GM04503 (cell line): ENCODE measurements at places on chromosomes 1 and 21.

DNA sequence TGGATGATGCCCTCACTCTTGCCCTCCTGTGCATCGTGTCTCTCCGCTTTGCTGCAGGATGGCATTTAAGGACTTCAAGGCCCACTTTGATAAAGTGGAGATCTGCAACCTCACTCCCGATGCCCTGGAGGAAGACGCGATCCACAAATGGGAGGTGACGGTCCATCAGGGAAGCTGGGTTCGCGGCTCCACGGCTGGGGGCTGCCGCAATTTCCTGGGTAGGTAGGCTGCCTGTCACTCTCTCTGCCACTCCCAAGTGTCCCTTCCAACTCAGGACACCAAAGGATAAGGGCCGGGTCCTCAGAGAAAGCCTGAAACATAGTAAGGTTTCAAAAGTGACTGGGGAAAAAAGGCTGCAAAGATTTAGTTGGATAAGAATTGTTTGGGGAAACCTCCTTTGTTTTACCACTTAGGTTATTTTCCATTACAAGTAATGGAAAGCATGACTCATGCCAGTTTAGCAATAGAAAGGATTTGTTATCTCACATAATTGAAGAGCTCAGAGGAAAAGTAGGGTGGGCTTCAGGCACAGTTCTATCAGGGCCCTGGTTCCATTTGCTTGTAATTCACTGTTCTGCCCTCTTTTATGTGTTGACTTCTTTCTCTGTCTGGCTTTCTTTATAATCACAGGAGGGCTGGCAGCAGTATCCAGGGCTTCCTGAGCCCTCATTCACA, 31.9 kb downstream of the CAPN9 start:
- DNase-seq = no peak

GRCh38 chr1:89701746-89702241, 68.9 kb downstream of the LRRC8C start:
- no peak for DNase-seq

DNA sequence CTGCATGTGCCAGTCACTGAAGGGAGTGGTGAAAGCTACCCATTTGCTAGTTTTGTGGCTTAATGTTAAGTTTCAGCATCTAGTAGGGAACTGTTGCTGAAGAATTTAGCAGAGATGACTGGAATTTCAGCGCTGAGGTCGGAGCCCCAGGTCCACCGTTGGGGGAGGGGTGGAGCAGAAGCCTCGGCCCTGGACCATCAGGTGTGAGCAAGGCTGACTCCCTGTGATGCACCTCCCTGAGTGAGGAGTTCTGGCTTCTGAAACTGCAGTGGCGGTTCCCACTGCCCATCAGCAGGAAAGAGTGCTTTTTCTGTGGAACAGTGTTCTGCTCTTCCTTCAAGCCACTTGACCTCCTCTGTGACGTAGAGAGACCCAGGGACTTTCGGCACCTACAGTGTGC, 1.3 kb downstream of the NOS1AP start:
- DNase-seq = no peak

GRCh38 chr1:233909195-233909594, 4.7 kb downstream of the SLC35F3 start:
- DNase-seq = no peak

- DNase-seq = no peak
These were observed 602.9 kb upstream of the CAMK1G start for GRCh38 chr1:208980605-208981004.

GRCh38 chr1:61183471-61184039, 101.2 kb downstream of the NFIA start:
- no peak for DNase-seq

GRCh38 chr1:42170779-42171621, 6.5 kb upstream of the GUCA2A start:
- no peak for DNase-seq

GRCh38 chr1:101136739-101137138, 100.1 kb upstream of the S1PR1 start:
- DNase-seq = no peak

DNA sequence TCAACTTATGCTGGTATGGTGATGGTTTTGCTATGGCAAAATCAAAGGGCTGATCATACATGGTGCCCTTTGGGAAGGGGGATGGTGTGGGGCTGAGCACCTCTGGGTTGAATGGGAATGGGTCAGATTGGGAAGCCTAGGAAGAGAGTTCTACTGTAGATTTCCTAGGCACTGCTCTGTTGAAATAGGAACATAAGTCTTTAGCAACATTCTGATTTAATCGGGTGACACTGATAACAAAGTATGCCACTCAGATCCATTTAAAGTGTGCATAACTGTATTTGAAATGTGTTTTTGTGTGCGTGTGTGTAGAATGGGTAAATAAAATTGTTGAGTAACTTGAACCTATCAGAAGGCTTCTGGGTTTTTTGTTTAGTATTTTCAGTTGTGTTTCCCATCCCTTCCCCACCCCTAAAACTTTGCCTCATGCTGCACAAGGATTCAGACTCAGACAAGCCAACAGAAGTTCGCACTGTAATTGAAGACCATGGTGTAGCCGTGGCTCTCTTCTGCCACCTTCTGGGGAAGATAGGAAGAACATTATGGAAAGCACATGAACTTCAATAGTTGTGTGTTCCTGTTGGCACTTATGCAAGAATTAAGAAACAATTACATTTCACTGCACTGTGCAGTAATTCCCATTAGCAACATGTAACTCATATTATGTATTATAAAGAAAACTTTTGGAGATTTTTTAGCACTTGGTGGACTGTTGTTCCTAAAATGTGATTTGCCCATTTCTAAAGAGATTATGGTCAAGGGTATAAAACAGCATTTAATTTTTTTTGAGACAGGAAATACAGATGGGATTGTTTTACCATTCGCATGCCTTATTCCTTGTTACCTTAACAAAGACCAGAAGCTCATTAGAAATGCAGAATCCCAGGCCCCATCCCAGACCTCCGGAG, 10.9 kb upstream of the C4BPB start:
- DNase-seq = peak; percentile 42

DNA sequence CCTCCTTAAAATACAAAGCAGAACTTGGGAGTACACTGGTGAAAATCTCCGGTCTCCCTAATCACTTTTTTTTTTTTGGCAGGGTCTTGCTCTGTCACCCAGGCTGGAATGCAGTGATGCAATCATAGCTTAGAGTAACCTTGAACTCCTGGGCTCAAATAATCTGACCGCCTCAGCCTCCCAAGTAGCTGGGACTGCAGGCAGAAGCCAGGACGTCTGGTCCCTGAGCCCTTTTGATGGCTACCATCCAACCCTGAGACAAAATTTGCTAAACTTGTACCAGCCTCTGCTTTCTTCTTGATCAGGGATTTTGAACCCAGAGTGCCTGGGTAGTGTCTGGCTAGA, 4.1 kb downstream of the L1TD1 start:
- DNase-seq = no peak

DNA sequence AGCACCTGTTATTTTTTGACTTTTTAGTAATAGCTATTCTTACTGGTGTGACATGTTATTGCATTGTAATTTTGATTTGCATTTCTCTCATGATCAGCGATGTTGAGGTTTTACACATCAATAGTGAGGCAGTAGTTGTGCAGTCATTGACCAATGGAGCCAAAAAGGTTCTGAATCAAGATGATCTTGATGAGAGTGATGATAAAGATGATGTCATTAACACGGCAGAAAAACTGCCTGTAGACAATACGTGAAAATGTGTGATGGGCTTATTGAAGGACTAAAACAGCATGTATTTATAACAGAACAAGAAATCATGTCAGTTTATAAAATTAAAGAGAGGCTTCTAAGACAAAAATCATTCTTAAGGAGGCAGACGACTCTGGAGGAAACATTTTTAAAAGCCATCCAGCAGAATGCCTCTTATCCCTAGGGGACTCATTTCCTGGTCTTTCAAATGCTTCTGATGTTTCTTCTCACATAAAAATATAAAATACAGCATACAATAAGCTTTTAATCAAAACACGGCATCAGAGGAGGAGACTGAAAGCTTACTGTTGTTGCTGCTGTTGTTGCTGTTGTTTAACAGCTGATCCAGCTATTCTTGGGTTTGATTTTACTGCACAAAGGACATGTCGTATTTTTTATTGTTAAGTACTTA, 400.3 kb downstream of the LTN1 start:
- no peak for DNase-seq

GRCh38 chr1:74652711-74653139, 20.9 kb downstream of the ERICH3 start:
- no peak for DNase-seq

DNA sequence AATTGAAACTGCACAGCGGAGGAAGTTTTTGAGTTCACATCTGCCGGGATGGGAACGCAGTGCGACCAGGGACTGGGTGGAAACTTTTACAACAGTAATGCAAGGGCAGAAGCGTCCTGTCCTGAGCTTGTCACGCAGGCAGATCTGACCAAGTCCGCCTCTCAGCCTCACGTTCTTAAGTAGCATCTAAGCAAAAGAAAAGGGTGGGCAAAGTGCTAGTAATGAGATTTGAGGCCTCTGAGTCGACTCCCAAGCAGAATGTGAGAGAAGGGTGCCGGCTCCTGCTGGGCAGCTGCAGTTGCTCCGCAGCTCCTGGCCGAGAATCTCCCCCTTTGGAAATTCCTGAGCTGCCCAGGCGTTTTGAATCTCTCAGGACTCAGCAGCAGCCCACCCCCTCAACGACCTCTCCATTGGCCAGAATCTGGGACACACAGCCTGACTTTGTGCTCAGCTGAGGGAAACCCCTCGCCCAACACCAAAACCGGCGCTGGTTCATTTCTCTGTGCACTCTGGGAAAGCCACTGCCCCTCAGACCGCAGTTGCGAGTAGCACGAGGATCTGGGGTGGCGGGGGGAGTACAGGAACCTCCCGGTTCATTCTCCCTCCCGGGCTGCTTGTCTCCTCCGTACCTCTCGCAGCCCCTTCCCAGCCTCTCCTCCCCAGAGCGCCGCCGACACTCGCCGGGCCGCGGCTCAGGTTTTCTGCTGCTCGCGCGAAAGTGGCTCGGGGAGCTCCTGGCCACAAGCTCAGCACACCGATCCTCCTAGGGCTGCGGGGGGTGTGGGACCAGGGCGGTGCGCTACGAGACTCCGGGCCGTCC, 913 bp upstream of the S1PR1 start:
- no peak for DNase-seq

- no peak for DNase-seq
These were observed 247.2 kb downstream of the LRRC7 start for GRCh38 chr1:69814926-69815325.

DNA sequence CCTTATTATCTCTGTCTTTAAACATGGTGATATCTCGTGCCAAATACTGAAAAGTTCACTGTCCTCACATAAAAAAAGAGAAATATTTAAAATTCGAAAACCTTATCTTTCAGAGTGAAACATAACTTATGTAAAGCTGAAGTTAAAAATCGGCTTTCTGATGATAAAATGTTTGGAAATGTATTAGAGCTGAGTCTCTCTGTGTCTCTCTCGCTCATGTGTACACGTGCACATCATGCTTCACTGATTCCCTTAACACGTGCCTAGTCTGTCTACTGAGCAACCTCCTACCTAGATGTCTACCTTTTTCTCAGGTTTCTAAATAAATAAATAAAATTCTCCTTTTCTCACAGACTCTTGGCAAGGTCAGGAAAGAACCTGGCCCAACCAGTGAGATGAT, 17.1 kb downstream of the HHIPL2 start:
- DNase-seq = no peak

DNA sequence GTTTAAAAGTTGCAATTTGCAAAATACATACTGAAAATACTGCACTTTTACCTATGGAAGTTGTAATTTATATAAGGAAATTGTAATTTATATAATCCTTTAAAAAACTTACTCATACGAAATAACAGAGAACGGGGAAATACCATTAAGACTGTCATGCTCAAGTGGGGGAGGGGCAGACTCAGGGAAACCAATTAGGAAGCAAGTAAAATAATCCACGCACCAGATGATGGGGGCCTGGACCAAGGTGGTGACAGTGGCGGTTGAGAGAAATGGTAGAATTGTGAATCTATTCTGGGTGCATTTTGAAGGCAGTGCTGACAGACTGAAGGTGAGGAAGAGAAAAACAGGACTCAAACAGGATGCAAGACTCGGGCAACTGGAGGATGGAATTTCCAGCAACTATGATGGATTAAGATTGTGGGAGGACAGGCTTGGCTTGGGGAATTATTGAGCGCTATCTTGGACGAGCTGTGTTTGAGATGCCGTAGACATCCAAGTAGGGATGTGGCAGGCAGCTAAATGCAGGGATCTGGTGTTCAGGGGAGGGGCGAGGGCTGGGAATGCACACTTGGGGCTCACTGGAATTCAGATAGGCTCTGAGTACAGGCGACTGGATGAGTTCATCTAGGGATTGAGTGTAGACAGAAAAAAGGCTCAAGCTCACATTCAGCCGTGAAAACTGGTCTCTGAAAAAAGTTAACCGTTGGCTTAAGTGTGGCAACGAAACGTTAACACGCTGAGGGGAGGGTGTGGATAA, 977 bp downstream of the LCA5L start:
- DNase-seq = no peak

- no peak for DNase-seq
These were observed 27.9 kb downstream of the PRDM15 start for GRCh38 chr21:41851090-41851790.

GRCh38 chr1:199124351-199124750, 485.5 kb downstream of the PTPRC start:
- no peak for DNase-seq

DNA sequence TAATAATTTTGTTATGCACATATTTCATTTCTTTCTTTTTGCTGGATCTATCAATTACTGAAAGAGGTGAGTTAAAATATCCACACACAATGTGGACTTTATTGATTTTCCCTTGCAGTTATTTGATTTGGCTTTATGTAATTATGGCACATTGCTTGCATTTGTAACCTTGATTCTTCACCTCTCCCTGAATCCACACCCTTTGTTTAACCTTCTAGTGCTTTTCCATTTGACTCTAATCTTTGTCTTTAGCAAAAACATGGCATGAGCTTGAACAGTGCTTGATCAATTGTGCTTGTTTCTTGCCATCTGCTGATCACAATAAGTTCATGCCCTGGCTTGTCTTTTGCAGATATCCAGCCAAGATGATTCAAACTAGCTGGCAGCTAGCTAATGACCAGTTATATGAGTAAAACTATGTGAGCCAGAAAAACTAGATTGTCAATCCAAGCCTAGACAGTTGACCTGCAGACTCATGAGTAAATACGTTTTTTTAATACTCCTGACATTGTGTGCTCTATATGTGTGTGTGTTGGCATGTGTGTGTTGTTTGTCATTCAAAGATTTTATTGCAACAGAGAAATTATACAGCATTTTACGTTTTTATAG, 899.2 kb downstream of the NCAM2 start:
- DNase-seq = peak; percentile 4

DNA sequence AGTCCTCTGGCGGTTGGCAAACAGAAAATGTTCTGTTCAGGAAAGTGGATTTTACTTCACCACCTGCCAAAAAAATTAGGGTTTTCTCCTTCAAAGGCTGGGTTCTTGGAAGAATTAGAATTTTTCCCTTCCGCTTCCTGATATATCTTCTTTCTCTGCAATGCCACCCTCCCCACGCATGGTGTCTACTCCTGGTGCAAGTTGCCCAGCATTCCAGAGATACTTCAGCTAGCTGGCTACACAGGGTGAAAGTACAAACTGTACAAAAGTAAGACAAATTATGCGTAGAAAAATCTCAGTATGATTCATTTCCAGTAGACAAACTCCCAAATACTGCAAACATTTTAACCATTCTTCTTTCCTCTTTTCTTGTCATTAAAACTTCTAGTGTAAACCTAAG, 430.1 kb upstream of the ESRRG start:
- DNase-seq = no peak

- no peak for DNase-seq
These were observed 886 bp downstream of the ZMYM4 start for GRCh38 chr1:35269201-35269988.
